WERI-Rb-1 (cell line): ENCODE measurements at places on chromosomes 7 and 10.

GRCh38 chr10:86876748-86877147, 80.7 kb downstream of the MMRN2 start:
- DNase-seq = no peak

- no peak for DNase-seq
Observed at GRCh38 chr10:69891057-69891617, 89.4 kb downstream of the COL13A1 start.

GRCh38 chr7:130940326-130940725, 206.3 kb upstream of the KLF14 start:
- DNase-seq = no peak

DNA sequence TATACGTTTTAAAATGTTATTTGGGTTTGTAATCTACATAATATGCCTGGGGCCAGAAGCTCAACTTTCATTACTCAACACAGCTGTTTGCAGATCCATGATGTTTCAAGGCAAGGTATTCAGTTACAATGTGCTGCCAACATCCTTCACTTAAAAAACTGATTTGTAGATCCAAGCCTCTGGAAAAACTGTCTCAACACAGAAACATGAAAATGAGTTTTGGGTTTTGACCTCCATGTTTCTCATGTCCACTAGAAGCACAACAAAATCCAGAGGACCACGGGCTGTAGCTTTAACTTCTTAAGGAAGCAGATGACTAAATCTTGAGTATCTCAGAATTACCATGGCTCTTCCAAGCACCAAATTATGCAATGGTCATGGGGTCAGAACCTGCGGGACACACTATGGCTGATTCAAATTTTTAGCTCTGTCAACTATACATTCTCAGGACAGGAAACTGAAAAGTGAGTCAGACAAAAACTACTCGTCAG, 247.1 kb upstream of the GRB10 start:
- no peak for DNase-seq

DNA sequence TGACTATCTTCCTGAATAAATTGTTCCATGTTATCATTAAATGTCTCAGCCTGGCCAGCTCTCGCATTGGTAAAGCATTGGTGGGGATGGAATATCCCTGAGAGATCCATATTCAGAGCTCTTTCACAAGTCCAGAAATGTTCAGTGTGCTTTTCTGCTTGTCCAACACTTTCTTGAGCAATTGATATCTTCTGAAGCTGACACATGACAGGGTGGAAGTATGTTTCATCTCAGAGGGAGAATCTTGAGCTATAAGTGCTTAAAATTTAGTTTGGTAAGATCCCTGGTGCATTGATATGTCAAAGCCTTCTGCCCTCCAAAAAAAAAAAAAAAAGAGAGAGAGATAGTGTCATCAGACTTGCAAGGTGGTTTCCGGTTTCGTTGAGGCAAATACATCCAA, 7.4 kb downstream of the IFIT3 start:
- DNase-seq = no peak

DNA sequence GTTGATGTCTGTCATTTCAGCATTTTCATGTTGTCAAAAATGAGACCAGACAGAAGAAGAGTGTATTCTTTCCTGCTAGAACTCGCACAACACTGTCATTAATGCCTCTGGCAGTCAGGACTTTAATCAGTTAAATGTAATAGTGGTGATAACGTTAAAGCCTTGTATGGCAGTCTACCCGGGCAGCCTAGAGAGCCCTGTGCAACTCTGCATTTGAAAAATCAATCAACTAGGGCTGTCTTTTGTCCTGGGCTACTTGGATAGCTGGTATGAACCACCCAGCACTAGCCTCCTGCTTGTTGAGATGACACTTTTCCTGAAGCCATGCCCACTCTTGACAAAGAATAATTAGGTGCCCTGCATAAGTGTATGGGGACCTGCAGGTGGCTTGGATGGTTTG, 19.8 kb downstream of the MGMT start:
- DNase-seq = no peak

- no peak for DNase-seq
Observed at GRCh38 chr7:3194501-3195141, 106.4 kb upstream of the SDK1 start.

DNA sequence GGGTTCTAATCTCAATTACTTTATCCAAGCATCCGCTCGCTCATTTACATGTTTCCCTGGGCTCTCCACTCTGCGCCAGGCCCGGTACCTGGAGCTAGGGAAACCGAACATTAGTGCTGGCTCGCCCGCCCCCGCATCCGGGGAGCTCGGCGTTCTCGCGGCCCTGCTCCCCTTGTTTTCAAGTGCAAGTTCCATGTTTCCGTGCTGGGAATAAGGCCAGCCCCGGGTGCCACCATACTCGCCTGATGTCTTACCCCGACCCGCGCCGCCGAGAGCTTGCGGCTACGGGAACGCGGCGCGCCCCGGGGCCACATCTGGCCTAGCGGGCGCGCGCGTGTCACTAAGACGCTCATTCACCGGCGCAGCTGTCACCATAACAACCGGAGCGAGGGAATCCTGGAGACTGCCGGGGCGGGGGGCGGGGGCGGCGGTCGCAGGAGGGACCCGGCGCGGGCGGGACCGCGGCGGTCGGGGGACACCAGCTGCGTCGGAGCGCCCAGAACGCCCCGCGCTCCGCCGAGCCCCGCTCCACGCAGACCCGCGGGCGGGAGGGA, at the start of gene NEURL1:
Gene NEURL1, plus strand, starts transcription at position 344 of the 554 bp plus-strand sequence. CDS start 683 bp downstream, outside the sequence.
- no peak for DNase-seq

- DNase-seq = no peak
Observed at GRCh38 chr10:98349508-98349922, 65.5 kb downstream of the PYROXD2 start.

DNA sequence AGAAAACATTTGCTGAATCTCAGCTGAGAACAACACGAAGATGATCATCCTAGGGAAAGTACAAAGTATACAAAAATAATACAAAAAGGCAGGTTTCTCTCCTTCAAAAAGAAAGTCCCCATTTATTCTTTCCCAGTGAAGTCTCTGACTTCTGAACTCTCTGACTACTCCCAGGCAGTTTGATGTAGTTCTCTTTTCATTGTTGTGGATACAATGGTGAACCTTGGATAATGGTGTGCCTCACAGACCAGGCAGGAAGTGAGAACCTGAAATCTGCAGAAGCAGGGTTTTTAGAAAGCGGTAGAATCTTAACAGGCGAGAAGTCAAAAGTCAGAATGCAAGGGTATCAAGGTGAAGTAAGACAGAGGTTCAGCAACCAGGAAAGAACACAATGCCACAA, 150.8 kb upstream of the NRP1 start:
- DNase-seq = no peak

- DNase-seq = no peak
Observed at GRCh38 chr7:2379821-2380450, 23.5 kb upstream of the CHST12 start.

DNA sequence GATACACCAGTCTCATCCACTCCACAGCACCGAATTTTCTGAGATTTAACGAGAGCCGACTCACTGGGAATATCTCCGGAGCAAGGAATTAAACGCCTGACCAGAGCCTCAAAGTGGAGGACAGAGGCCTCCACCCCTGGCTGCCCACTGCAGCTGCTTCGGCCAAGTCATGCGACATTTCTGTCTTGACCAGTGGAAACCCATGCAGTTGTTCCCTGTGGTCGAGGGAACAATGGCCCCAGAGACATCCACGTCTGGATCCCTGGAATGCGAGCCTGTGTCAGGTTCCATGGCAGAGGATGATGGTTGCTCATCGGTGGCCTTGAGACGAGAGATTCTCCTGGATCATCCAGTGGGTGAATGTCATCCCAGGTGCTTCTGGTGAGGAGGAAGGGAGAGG, 65.7 kb upstream of the INSIG1 start:
- DNase-seq = no peak

GRCh38 chr7:91541641-91542040, 277.4 kb downstream of the FZD1 start:
- no peak for DNase-seq

- DNase-seq = no peak
Observed at GRCh38 chr10:72952642-72953158, 1.9 kb downstream of the PLA2G12B start.

- DNase-seq = no peak
Observed at GRCh38 chr7:139855498-139856270, 26.6 kb downstream of the TBXAS1 start.

- DNase-seq = no peak
Observed at GRCh38 chr7:81161451-81162075, 242.7 kb upstream of the SEMA3C start.

- DNase-seq = no peak
Observed at GRCh38 chr10:85490431-85490830, 876.2 kb downstream of the GRID1 start.

DNA sequence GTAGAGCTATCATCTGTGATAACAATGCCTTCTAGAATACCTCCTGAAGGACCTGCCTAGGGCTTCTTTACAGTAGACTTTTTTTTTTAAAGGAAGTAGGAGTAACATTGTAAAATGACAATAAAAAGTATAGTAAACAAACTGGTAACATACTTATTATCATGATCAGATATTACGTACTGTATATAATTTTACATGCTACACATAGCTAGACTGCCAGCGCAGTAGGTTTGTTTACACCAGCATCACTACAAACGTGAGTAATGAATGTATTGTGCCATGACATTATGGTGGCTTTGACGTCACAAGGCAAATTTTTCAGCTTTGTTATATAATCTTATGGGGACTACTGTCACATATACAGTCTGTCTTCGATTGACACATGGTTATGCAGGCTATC, 15.4 kb upstream of the ZRANB1 start:
- no peak for DNase-seq

DNA sequence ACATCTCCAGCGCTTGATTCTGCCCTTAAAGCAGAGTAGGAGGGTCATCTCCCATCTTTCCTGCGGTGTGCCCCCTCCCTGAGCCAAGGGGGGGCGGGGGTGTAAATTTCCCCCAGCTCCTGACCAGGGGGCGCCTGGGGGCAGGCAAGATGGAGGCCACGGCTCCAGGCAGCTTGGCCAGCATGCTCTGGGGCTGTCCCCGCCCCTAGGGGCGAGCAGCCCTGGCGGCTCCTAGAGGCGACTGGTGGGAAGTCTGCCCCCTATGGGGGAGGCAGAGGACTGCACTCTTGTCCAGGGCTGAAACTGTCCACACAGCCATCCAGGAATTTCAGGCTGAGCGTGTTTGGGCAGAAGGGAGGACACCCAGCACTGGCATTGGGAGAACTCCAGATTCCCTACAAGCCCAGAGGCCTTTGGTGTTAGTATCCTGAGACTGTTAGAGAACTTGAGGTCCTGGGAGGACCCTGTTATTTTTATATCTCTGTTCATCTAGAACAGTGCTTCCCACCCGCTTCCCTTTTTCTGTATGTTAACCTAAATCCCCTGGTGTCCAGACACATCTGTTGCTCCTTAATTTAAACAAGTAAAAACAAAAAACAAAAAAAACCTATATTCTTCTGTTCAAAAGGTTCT, 4.6 kb downstream of the STRA8 start:
- no peak for DNase-seq

- DNase-seq = no peak
Observed at GRCh38 chr10:130339091-130339490, 202.9 kb downstream of the GLRX3 start.

- DNase-seq = no peak
Observed at GRCh38 chr10:75287697-75288096, 51.9 kb upstream of the COMTD1 start.

DNA sequence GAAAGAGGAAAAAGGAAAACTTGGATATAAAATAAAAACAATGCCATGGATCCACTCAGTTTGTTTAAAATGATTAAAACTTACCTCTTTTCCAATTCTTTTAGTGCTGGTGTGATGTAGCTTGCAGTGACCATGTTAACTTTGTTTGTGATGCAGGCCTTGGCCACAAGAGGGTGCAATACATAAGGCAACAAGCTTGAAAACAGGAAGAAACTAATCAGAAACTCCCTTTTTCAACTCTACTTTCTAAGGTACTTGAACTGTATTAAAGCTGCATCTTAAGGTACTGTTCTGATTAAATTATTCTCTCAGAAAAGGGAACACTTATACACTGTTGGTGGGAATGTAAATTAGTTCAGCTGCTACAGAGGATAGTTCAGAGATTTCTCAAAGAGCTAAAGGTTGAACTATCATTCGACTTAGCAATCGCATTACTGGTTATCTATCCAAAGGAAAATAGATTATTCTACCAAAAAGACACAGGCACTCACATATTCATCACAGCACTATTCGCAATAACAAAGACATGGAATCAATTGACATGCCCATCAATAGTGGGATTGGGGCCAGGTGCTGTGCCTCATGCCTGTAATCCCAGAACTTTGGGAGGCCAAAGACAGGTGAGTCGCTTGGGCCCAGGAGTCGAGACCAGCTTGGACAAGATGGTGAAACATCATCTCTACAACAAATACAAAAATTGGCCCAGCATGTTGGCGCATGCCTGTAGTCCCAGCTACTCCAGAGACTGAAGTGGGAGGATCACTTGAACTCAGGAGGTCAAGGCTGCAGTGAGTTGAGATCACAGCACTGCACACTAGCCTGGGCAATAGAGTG, 50.9 kb downstream of the AASS start:
- DNase-seq = peak; percentile 73

GRCh38 chr10:131700032-131700431, 200.8 kb upstream of the PPP2R2D start:
- no peak for DNase-seq

GRCh38 chr10:80664071-80664680, 126.5 kb downstream of the SH2D4B start:
- DNase-seq = peak; percentile 90

GRCh38 chr7:143394777-143395176, 13.6 kb downstream of the ZYX start:
- no peak for DNase-seq

- DNase-seq = peak; percentile 19
Observed at GRCh38 chr7:130218806-130219620, 11.4 kb downstream of the SSMEM1 start.

DNA sequence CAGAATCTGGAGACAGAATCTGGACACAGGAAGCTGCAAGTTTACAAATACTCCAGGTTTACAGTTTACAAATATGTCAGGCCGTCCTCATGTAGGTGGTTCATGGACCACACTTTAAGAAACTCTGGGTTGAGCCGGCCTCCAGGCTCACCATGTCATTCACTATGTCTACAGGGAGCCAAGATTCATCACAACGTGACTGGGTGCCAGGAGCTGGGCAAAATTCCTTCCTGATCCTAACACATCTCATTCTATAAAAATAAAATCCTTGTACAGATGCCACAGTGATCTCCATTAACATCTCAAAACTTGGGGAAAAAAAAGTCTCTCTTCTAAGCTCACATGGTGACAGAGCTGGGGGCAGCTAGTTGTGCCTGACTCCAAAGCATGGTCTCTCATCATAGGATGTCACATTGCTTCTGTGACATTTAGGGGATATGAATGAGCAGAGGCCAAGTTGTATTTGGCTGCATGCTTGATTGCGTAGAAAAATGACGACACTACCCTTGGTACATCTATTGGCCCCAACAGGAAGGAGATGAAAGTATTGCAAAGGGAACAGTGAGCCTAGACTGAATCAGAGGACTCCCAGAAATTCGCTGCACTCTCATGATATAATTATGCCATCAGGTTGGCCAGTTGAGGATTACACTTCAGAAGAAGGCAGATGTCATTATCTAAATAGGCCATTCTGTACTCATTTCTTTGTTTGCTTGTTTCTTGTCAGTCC, 35.9 kb downstream of the MTURN start:
- no peak for DNase-seq
